RCC 7860 (cell line): ENCODE measurements at places on chromosomes 3 and 15.

GRCh38 chr3:22659651-22660475 lies 543.3 kb upstream of the UBE2E2 start:
- no peak for DNase-seq

- DNase-seq: peak; percentile 30
Observed at GRCh38 chr3:138569090-138569489, 25.0 kb downstream of the CEP70 start.

- DNase-seq: no peak
Observed at GRCh38 chr3:25583343-25583742, 81.4 kb downstream of the TOP2B start.

GRCh38 chr15:67335026-67335425 lies 80.4 kb downstream of the IQCH start:
- DNase-seq: no peak

DNA sequence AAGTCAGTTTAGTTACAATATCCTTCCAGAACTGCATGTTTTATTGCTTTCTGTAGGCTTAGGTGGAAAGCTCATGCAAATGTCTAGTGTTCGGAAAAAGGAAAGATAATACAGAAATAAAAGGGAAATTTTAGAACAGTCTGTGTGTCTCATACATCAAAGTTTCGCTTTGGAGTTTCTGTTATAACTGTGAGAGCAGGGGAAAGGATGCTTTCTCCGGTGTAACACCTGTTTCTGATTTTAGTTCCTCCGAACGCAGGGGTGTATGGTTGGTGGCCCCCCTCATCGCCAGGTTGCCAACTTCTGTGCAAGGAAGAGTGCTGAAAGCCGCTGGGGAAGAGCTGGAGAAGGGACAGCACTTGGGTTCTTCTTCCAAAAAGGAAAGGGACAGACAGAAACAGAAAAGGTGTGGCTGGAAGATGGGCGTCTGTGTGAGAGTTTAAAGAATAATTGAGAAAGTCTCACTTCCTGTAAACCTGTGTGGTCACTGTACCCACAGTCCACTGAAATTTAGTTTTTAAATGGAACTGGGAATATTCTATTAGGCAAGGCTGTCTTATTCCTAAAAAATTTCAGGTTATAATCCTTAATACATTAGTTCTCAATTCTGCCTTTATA lies 6.7 kb downstream of the P2RY12 start:
- no peak for DNase-seq

DNA sequence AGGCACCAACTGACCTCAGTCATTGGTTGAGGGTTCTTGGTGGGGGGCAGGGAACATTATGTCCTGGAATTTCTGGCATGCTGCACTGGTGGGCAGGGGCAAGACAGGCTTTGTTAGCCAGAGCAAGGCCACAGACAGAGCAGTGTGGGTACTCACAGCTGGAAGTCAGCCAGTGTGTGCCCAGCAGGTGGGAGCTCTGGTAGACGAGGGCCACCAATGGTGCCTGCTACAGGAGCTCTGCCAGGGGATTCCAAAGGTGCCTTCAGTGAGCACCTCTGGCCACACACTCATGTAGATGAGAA lies 31.3 kb downstream of the CYP8B1 start:
- no peak for DNase-seq

DNA sequence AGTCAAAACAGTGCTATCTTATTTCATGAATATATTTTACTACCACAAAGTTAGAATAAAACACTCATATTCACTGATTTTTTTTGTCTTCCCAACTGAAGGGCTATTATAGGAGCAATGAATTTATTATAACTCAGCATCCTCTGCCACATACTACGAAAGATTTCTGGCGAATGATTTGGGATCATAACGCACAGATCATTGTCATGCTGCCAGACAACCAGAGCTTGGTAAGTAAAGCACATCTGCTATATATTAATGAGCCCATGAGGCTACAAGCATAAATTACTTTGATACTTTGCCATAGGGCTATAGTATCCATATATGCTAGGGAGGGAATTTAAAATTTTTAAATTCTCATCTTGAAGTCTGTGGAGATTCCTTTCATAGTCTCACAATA lies 95.9 kb downstream of the FEZF2 start:
- DNase-seq: no peak
